ENCODE measurements at places on chromosomes 7 and 10. TPM values are rescaled to one million over a fixed set of nuclear protein-coding genes. Genes with fewer than 3 reads are reported as not detected.

DNA sequence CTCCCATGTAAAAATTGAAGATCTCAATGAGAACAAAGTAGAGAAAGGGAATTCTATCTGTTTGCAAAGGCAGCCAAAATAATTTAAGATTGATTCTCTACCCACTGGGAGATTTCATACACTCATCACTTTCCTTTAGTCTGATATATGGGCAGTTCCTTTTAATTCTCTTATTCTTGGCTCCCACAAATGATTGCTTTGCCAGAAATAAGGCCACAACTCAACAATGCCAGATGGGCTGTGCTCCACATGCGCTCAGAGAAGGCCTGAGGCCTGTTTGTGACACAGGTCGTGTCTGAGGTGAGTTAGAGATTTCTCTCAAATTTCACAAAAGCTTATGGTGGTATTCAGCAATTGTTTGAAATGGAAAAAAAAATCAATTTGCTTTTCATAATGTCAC, 501.9 kb upstream of the SEMA3D start:
- no peak overlapping the region for H3K27ac ChIP-seq
- H3K4me1 ChIP-seq, result no peaks in the 10 kb centered on the region
- H3K4me3 ChIP-seq, result no peak overlapping the region
- DNase-seq, result no peak
- no peaks in the 10 kb centered on the region for H3K36me3 ChIP-seq

GRCh38 chr7:159218170-159218569, 73.5 kb upstream of the VIPR2 start:
- no peaks in the 10 kb centered on the region for H3K36me3 ChIP-seq
- H3K27me3 ChIP-seq, result no peaks in the 10 kb centered on the region
- no peak for DNase-seq
- H3K27ac ChIP-seq, result no peak overlapping the region
- H3K4me3 ChIP-seq, result no peak overlapping the region

DNA sequence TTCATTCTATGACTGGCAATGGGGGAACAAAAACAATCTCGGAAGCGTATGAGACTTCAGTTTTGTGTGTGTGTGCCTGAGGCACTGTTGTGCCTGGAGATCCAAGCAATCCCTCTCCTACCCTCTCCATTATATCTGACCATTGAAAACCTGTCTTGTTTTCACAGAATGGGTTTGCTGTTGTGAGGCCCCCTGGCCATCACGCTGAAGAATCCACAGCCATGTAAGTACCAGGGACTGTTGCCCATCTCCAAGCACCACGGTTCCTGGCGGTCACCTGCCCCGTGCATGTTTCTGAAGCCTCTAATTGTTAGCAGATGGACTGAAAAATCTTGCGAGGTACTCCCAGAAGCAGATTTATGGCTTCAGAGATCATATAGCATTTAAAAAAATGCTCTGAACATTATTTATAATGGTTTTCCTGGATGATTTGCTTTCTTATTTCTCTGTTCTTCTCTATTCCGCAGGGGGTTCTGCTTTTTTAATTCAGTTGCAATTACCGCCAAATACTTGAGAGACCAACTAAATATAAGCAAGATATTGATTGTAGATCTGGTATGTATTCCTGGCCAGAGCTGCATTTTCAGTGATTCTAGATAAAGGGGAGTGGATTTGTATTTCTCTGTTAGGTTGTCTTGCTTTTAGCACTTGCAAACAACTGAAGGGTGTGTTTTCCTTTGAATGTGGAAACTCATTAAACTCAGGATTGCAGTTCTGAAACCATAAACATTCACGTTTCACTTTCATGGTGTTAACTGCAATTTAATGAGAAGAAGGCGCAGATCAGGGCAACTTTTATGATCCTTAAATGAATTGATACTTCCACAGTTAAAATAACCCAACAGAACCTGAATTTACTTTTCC, 288.2 kb downstream of the TWIST1 start:
- no peaks in the 10 kb centered on the region for H3K27me3 ChIP-seq
- peaks cover 3% of the 10 kb centered on the region for H3K4me1 ChIP-seq
- no peak overlapping the region for H3K4me3 ChIP-seq
- H3K27ac ChIP-seq, result no peak overlapping the region
- no peak for DNase-seq
- no peaks in the 10 kb centered on the region for H3K36me3 ChIP-seq

VSTM4 gene
- total RNA-seq, result 3.1 TPM

IL2RA gene
- total RNA-seq, result 1.7 TPM

GRCh38 chr10:132827861-132828539, 42.1 kb upstream of the NKX6-2 start:
- no peak overlapping the region for H3K4me3 ChIP-seq
- H3K36me3 ChIP-seq, result no peaks in the 10 kb centered on the region
- no peaks in the 10 kb centered on the region for H3K4me1 ChIP-seq
- no peaks in the 10 kb centered on the region for H3K27me3 ChIP-seq
- no peak overlapping the region for H3K27ac ChIP-seq

- no peaks in the 10 kb centered on the region for H3K4me1 ChIP-seq
- no peaks in the 10 kb centered on the region for H3K27me3 ChIP-seq
- no peaks in the 10 kb centered on the region for H3K36me3 ChIP-seq
- DNase-seq, result no peak
- H3K27ac ChIP-seq, result no peak overlapping the region
Measured at GRCh38 chr7:69762821-69763352, 164.6 kb downstream of the AUTS2 start.
